ENCODE measurements at places on chromosomes 12 and 14.

DNA sequence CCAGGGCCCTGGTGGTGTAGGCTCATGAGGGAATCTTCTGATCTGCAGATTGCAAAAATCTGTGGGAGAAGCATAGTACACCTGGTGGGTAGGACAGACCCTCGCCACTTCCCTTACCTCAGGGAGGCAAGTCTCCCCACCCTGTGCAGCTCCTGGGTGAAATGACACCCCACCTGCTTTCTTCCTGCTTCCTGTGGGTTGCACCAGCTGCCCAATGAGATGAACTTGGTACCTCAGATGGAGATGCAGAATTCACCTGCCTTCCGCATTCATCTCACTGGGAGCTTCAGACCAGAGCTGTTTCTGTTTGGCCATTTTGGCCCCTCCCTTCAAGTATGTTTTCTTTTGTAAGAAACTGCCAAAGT is 4.7 kb downstream of the CLEC2D start:
- DNase-seq: no peak

- DNase-seq: no peak
These were observed 106.4 kb downstream of the SLC25A47 start for GRCh38 chr14:100429537-100429936.

- DNase-seq: no peak
These were observed 425.2 kb downstream of the GALC start for GRCh38 chr14:87567618-87568295.

- peak; percentile 16 for DNase-seq
These were observed 51.5 kb downstream of the DBX2 start for GRCh38 chr12:44999355-44999754.

- peak; percentile 100 for DNase-seq
These were observed 19.0 kb downstream of the SSH1 start for GRCh38 chr12:108838194-108839017.

GRCh38 chr12:78305808-78306207 is 475.1 kb downstream of the NAV3 start:
- DNase-seq: no peak

DNA sequence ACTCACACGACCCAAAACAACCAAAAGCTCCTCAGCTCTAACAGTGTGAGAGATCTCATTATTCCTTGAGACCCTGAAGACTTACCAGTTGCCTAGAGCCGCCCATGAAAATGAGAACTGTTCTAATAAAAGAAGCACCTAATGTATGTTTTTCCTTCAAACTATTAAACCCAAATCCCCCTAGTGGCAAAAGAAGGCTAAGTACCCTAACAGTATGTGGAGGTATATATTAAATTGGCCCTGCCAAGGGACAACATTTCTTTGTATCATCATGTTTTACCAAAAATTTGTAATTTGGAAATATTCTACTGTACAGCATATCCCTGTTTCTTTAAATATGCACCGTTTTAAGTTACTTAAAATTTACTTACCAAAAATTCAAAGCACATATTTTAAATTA is 38.0 kb upstream of the PPFIA2 start:
- no peak for DNase-seq

- DNase-seq: no peak
These were observed 154.9 kb upstream of the PELI2 start for GRCh38 chr14:55963295-55963694.

- DNase-seq: no peak
These were observed 28.8 kb downstream of the KIF21A start for GRCh38 chr12:39413836-39414771.

- DNase-seq: no peak
These were observed 108.5 kb downstream of the PHLDA1 start for GRCh38 chr12:75922944-75923642.

DNA sequence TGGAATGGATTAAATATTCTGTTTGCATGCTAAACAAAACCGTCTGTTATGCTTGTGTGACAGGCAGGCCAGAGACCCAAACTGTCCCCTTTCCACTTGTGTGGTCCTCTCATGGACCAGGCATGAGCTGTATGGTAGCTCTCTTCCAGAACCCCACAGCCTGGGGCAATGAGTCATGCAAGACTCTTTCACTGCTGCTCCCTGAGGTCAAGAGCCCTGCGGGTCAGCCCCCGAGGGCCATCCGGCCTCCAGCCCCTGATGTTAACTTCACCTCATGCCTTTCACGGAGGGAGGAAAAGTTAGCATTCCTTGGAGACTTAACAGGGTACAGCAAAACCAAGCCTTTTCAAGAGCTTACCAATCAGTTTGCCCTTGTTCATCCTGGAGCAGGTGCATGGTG is 239.1 kb upstream of the DIO3 start:
- no peak for DNase-seq

GRCh38 chr12:2857576-2857975 is 737 bp upstream of the TEX52 start:
- DNase-seq: no peak

DNA sequence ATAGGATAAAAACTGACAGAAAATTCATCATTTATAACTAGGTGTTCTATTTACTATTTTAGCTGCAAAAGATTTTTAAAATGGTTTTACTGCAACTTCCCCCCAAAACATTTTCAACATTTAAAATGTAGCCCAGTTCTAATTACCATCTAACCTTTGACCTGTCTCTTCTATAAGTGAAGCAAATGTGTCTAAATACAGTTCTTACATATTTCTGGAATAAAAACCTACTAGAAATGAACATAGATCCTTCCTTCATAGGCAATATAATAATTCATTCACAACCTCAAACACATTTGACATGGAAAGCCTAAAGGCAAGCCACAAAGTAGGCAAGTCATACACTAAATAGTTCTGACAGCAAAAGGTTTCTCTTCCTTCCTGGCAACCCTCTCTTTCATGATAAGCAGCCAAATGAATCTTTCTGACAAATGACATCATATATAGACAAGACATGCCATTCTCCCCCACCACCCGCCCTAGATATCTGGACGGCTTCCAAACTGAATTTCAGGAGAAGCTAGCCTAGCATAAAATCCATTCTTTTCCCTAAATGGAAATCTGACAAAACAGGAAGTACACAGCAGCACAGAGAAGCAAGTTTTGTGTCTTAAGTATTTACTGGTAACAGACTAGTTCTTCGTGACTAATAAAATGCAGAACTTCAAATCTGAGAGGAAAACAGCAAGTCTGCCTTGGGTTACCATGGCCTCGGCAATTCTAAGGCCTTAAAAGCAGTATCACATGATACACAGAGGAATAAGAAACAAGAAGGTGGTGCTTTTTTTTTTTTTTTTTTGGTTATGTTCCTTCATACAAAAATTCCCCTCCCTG is 17.2 kb upstream of the ARID4A start:
- peak; percentile 76 for DNase-seq

- no peak for DNase-seq
These were observed 6.8 kb downstream of the LTA4H start for GRCh38 chr12:96028538-96028937.

- DNase-seq: peak; percentile 75
These were observed 181.1 kb downstream of the PTPN11 start for GRCh38 chr12:112599871-112600270.

DNA sequence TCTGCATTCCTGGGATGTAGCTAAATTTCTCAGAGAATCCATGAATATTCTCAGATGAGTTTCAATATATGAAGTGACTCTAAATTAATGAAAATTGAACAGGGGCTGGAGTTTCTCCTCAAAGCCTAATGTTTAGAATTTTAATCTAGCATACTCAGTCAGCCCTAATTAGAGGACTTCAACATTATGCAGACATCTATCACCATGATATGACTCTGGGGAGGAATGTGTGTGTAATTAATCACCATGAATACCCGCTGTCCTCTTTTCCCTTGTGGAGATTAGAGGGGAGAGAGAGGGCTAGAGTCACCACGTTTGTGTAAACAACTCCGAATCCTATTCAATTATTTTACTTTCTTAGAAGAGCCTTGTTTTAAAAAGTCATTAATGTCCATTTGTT is 698.6 kb upstream of the MDGA2 start:
- no peak for DNase-seq

- DNase-seq: peak; percentile 3
These were observed 120.3 kb downstream of the GARIN6 start for GRCh38 chr12:99767809-99768208.

DNA sequence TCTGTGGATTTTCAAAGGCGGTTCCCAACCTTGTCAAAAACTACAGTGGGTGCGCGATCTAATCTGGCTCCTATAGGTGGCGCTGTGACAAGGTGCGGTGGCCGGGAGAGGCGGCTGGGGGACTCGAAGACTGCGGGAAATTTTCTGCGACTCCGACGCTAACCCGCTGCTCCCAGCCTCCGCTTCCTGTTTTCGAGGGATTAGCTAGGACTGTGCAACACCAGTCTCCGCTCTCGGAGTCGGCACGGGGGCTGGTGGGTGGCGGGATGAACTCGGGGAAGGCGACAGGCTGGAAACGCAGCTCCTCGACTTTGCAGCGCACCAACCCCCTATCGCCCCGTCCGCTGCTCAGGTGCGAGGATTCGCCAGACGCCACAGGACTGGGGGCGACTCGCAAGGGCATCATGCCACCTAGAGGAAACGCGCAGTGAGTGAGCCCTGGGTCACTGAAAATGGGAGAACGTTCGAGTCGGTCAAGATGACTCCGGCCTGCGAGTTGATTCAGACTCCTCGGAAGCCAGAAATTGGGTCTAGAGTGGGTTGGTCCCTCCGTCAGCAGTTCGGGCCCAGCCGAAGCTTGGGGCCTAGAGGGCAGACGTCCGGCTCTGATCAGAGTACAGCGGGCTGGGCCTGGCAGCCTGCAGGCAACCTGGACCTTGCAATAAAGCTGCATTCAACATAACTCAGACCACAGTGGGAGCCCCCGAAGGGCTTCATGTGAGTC is 5.5 kb upstream of the PAX9 start:
- peak; percentile 66 for DNase-seq

DNA sequence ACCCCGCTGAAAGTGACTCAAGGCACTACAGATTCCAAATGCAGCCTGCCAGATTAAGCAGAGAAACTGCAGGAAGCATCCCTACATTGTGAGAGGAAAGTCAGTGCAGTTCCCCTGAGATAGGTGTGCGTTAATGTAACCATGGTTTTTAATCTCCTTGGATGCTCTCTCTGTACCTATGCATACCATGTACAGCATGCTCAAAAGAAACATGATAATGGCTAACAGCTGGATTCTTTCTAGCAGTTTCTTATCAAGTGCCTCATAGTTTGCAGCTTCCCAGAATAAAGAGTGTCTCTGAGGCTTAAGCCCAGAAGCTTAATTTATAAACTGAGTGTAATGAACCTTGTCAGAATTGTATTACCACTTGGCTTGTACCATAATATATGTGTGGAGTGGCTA is 17.1 kb upstream of the MDM1 start:
- DNase-seq: no peak

- DNase-seq: no peak
These were observed 50.2 kb downstream of the SETD3 start for GRCh38 chr14:99430491-99430890.

GRCh38 chr14:55103005-55103640 is 25.9 kb upstream of the LGALS3 start:
- peak; percentile 88 for DNase-seq

- DNase-seq: no peak
These were observed 234.0 kb upstream of the RPL10L start for GRCh38 chr14:46885566-46885965.

GRCh38 chr12:121391619-121392324 is 8.1 kb upstream of the RNF34 start:
- peak; percentile 33 for DNase-seq

- peak; percentile 69 for DNase-seq
These were observed 14.2 kb downstream of the VRTN start for GRCh38 chr14:74362361-74362915.

- DNase-seq: peak; percentile 73
These were observed 465.4 kb downstream of the NPAS3 start for GRCh38 chr14:33404054-33404453.

DNA sequence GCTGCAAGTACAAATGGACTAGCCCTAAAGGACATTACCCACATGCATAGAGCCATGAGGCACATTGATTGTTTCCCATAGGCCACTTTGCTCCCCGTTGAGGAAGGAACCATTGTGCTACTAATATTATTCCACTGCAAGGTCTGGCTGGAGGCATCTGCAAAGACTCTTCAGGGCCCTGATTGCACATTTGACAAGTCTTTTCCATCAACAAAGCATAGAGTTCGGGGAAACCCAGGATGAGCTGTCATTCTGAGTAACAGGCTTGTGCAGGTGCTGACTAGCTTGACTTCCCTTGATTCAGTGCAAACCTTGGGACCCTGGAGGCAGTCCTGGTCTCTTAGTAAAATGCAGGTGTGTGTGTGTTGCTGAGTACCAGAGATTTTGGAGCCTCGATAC is 73.8 kb downstream of the SUSD6 start:
- DNase-seq: no peak

- DNase-seq: no peak
These were observed 71.5 kb downstream of the POLR3B start for GRCh38 chr12:106429043-106429552.

- DNase-seq: no peak
These were observed 25.2 kb downstream of the RASSF3 start for GRCh38 chr12:64635356-64635998.

DNA sequence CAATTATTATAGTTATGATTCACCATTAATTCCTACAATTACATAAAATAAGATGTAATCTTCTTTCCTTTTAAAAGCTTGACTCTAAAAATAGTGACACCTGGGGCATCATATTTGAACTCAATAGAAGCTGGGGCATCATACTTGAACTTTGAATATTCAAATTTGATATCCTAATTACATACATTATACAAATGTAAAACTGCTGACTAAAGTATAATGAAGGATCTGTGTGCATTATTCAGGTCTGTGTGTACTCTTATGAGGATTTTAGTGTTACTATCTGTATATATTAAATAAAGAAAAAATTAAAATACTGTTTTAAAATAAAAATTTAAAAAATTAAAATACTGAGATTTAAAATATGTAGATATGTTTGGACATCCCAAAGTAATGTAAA is 696.9 kb upstream of the FBXO33 start:
- DNase-seq: no peak

- no peak for DNase-seq
These were observed 88.0 kb downstream of the OSBPL8 start for GRCh38 chr12:76471579-76471978.

DNA sequence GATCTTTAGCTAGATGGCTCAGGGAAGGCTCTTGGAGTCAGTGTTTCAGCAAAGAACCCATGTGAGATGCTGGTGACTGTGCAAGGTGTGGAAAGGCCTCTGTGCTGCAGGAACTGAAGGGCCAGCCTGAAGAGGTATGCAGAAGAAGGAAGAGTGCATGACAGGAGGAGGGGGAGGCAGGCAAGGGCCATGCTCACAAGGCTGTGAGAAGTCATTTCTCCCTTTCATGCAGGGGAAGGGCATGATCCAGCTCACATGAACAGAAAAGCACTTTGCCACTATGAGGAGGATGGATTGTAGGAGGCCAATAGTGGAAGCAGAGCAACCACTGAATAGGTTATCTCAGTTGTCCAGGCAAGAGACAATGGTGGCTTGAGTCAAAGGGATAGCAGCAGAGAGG is 83.7 kb downstream of the SSPN start:
- no peak for DNase-seq

GRCh38 chr12:41941079-41941478 is 203.6 kb downstream of the GXYLT1 start:
- no peak for DNase-seq

GRCh38 chr14:21704338-21704737 is 30.7 kb upstream of the OR4E1 start:
- no peak for DNase-seq

GRCh38 chr14:88983755-88984154 is 159.3 kb downstream of the TTC8 start:
- peak; percentile 44 for DNase-seq

- DNase-seq: no peak
These were observed 98.8 kb downstream of the AKAP6 start for GRCh38 chr14:32427726-32428528.
